ENCODE measurements at places on chromosomes 6 and 20. TPM values are rescaled to one million over a fixed set of nuclear protein-coding genes. Genes with fewer than 3 reads are reported as not detected.
A peak's percentile ranks its signal among the peaks of the same experiment; 100 is the strongest.

Gene CLVS2
- total RNA-seq = not detected

Gene ABCC10
- 51.0 TPM for total RNA-seq

Gene ADGRF5
- total RNA-seq = not detected

Gene CLPSL2
- not detected for total RNA-seq

Gene PI3
- total RNA-seq = not detected

Gene CFAP61
- not detected for total RNA-seq

Gene HSF2
- total RNA-seq = 17.9 TPM

Gene SLC35D3
- not detected for total RNA-seq

DNA sequence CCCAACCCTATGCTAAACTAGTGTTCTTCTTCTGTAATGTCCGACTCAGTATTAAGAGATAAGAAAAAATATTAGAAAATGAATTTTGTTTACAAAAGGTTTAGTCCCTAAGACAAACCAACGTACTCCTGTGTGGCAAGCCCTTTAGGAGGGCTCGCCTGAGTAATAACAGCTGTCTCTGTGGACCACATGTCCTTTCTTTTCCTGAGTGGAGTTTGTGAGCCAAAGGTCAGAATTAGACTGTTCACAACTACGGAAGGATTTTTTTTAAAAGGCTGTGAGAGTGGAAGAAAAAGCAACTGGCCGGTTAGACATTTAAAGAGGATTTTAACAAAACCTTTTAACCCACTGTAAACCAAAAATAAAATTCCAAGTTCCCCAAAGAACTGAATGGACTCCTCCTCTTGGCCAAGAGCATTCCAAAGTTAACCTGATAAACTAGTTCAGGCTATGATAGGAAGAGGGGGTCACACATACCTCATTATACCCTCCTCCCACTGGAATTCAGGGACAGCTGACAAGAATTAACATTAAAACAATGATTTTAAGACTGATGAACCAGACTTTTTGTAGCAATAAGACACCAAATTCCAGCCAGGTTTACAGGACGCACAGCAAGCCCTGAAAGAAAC, 43.5 kb downstream of the FAM184A start:
- H3K36me3 ChIP-seq = peaks cover 1% of the 10 kb centered on the region
- DNase-seq = no peak
- no peak overlapping the region for H3K4me3 ChIP-seq
- peaks cover 5% of the 10 kb centered on the region for H3K27me3 ChIP-seq

DNA sequence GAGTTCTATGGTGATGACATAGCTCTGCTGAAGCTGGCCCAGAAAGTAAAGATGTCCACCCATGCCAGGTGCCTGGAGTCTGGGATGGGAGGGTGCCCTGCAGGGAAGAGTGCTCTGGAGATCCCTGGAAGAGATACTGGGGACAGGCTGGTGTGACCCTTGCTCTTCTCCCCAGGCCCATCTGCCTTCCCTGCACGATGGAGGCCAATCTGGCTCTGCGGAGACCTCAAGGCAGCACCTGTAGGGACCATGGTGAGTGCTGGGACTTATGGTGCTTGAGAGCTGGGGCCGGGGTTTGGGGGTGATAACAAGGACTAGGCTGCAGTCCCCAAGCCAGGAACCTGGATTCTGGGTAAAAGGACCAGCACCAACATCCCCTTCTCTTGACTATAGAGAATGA, 2.2 kb upstream of the CFB start:
- peaks cover 3% of the 10 kb centered on the region for H3K36me3 ChIP-seq
- no peak overlapping the region for H3K4me3 ChIP-seq
- H3K27ac ChIP-seq = no peak overlapping the region
- peaks cover 9% of the 10 kb centered on the region for H3K4me1 ChIP-seq
- peaks cover 8% of the 10 kb centered on the region for H3K27me3 ChIP-seq
- no peak for DNase-seq

GRCh38 chr6:28537509-28538140, 11.9 kb downstream of the GPX5 start:
- no peak for DNase-seq
- no peak overlapping the region for H3K27ac ChIP-seq
- H3K36me3 ChIP-seq = no peaks in the 10 kb centered on the region
- H3K4me1 ChIP-seq = peaks cover 22% of the 10 kb centered on the region
- H3K4me3 ChIP-seq = peak overlapping the region; percentile 59
- peaks cover 72% of the 10 kb centered on the region for H3K27me3 ChIP-seq

- no peak for DNase-seq
- peaks cover 2% of the 10 kb centered on the region for H3K27me3 ChIP-seq
- H3K27ac ChIP-seq = peak overlapping the region; percentile 96
- H3K4me3 ChIP-seq = no peak overlapping the region
- H3K36me3 ChIP-seq = peaks cover 7% of the 10 kb centered on the region
Observed at GRCh38 chr6:157534134-157534871, 153.3 kb downstream of the ZDHHC14 start.

DNA sequence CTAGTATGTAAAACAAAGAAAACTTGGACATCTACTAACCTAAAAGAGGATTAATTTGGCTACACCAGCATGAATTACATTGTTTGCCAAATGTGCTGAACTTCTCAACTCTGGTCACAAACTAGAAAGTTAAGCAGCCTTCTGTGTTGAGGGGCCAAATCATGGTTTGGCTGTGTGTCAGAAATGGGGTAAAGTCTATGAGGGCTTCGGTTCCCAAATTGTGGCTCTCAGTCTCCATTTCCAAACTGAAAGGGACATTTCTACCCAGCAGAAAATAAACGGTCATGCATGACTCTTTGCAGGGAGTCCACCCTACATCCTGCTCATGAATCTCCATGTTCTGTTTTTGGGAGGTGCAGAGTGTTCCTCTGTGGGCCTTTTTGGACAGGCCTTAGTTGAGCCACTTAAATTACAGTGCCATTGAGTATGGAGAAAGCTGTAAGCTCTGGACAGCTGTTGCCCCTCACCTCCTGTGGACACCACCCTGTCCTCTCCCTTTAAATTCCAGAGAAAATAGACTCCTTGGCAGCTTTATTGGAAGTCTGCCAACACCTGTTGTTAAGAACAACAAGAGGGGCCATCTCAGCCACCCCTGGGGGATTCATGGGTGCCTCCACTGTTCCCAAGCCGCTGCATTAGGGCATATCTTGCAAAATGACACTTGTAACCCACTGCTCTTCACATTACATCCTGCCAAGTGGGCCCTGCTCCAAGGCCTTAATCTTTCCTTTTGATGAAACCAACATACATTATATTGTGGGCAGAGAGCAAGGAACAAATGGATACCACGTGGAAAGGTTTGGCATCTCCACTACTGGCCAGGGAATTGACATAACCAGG, 27.5 kb upstream of the SNRPC start:
- no peaks in the 10 kb centered on the region for H3K4me1 ChIP-seq
- no peak for DNase-seq
- no peaks in the 10 kb centered on the region for H3K36me3 ChIP-seq
- no peak overlapping the region for H3K4me3 ChIP-seq

- no peaks in the 10 kb centered on the region for H3K27me3 ChIP-seq
- H3K4me3 ChIP-seq = peak overlapping the region; percentile 57
- no peak overlapping the region for H3K27ac ChIP-seq
- peaks cover 18% of the 10 kb centered on the region for H3K36me3 ChIP-seq
- DNase-seq = no peak
Observed at GRCh38 chr6:548091-548490, 108.8 kb downstream of the HUS1B start.

DNA sequence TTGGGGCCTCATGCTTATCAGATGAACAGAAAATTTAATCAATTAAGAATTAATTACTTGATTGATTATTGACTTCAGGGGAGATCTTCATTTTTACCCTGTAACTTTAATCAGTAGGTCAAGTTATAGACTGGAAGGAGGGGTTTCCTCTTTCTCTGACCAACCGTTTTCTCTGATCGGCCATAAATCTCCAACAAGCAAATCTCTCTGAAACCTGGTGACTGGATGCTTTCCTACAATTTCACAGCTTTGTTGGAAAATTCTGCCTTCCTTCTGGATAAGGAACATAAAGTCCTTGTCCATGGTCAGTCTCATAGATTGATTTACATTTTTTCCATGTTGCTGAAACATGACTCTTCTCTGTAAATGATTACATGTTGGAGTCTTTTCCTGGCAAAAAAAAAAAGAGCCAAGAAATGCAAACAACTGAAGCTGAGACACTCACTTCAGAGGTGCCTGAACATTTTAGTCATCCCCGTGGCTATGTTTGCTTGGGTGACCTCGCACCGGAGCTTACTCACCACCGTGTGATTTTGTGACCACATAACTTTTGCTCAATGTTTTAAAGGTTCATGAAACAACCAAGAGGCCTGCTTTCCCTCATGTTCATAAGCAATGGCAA, 31.0 kb downstream of the IRF4 start:
- no peaks in the 10 kb centered on the region for H3K27me3 ChIP-seq
- no peak for DNase-seq
- peaks cover 17% of the 10 kb centered on the region for H3K4me1 ChIP-seq
- H3K4me3 ChIP-seq = no peak overlapping the region
- no peak overlapping the region for H3K27ac ChIP-seq
